ENCODE measurements at places on chromosomes 16 and 17.

DNA sequence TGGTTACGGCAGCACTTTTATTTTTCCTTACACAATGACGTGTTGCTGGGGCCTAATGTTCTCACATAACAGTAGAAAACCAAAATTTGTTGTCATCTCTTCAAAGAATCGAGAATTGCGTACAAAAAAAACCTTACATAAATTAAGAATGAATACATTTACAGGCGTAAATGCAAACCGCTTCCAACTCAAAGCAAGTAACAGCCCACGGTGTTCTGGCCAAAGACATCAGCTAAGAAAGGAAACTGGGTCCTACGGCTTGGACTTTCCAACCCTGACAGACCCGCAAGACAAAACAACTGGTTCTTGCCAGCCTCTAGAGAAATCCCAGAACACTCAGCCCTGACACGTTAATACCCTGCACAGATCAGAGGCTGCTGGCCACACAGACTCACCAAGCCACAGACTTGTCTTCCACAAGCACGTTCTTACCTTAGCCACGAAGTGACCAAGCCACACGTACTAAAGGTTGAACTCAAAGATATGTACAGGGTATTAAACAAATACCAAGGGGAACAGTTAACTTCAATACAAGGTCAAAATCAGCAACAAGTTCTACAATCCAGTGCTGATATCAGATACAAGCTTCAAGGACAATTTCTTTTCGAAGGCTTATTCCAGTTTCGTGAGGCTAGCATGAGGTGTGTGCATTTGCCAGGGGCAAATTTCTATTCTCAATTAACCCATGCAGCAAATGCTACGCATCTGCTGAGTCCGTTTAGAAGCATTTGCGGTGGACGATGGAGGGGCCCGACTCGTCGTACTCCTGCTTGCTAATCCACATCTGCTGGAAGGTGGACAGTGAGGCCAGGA lies 2.4 kb downstream of the ACTG1 start:
- peak; percentile 39 for DNase-seq

DNA sequence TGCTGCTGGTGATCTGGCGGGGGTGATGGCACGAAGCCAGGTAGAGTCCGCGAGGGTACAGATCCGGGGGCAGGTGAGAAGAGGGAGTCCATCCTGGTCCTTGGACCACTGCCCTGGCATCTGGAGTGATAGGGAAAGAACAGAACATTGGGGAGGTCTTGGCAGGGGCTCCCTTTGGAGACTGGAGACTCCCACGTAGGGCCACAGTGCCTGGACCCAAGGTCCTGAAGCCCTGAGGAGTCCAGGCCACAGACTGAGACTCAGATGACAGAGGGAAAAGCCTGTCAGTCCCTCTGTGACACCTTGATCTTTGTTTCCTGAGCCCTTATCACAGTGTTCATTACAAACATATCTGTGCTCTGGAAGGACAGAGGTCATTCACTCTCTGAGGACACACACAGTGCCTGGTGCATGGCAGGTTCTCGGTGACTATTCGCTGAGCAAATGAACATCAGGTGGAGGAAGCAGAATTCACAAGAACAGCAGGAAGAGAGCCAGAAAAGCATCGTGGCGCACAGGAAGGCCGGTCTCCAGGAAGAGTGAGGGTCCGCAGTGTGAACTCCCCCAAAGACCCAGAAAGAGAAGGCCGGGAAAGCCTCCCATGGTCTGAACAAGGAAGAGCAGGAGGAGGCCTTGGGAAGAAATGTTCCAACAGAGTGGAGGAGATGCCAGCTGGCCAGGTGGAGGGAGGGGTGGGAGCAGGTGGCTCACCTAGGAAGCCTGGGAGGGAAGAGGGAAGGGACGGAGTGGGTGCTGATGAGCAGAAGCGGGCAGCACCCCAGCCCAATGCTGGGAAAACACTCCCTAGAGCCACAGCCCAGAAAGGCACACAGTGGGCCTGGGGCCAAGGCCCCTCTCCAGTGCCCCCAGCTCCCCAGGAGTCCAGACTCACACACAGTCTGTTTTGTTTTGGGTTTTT lies 20.5 kb downstream of the PEMT start:
- no peak for DNase-seq

GRCh38 chr16:15639061-15639568 lies 3.8 kb downstream of the MARF1 start:
- peak; percentile 66 for DNase-seq

GRCh38 chr16:67212766-67213165 lies 13.8 kb downstream of the ELMO3 start:
- DNase-seq: no peak

DNA sequence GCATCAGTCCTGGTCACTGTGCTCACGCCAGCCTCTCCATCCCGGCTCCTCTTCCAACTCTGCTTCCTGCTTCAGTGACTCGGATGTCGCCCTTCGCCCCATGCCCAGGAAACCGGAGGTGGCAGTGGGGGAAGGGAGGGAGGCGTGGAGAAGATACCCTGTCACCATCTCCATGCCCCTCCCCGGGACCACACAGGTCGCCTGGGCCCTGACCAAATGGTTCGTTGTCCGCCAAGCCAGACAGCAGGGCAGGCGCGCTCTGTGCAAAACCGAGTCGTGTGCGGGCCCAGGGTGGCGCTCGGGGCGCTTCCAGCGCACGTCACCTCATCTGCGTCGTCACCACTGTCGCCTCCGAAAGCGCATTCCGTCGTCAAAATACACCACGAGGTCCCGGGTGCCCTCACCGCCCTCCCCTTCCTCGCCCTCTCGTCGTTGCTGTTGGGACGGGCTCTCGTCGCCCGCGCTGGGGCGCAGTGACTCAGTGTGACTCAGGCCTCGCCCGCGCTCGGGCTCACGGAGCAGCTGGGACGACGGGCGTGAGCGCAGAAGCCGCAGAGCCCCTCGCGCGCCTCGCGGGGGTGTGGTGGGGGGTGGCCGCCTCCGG lies 39.2 kb downstream of the ZNF778 start:
- peak; percentile 89 for DNase-seq

DNA sequence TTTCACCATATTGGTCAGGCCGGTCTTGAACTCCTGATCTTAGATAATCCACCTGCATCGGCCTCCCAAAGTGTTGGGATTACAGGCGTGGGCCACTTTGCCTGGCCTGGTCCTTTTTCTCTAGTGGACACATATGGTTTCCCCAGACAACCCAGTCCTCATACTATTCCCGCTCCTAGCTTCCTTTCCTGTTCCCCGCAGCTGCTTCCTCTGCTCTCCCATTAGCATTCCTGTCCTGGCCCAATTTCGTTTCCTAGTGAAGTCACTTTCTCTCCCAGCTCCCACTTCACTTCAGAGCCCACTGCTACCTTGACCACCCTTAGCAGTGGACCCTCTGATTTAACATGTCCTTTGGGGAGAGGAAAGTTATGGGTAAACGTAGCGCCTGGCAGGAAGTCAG lies 11.3 kb downstream of the KATNIP start:
- no peak for DNase-seq

All from activated naive CD4-positive, alpha-beta T cell treated with anti-CD3 and anti-CD28 coated beads for 36 hours (primary cell).